RPMI7951 (cell line): ENCODE measurements at places on chromosomes 7 and 10. TPM values are rescaled to one million over a fixed set of nuclear protein-coding genes. Genes with fewer than 3 reads are reported as not detected.
A peak's percentile ranks its signal among the peaks of the same experiment; 100 is the strongest.

Gene TSPAN15
- total RNA-seq = 23.1 and 29.2 TPM in 2 replicates

Gene TSPAN12
- 2.3 and 2.9 TPM in 2 replicates for total RNA-seq

Gene ZNF239
- total RNA-seq = 2.2 and 2.4 TPM in 2 replicates

Gene PRKG1
- 0.12 TPM in 1 of 2 replicates, not detected in the other for total RNA-seq

Gene TFEC
- under 0.01 TPM in 1 of 2 replicates, not detected in the other for total RNA-seq

Gene SPDYE9
- not detected in 2 replicates for total RNA-seq

Gene TMEM273
- total RNA-seq = not detected in 2 replicates

Gene NANOS1
- 1.1 and 1.6 TPM in 2 replicates for total RNA-seq

Gene RPEL1
- 0.10 and 0.12 TPM in 2 replicates for total RNA-seq

Gene OIT3
- not detected in 2 replicates for total RNA-seq

Gene EVX1
- not detected in 2 replicates for total RNA-seq

- DNase-seq = no peak
Observed at GRCh38 chr10:11679946-11680345, 62.2 kb upstream of the ECHDC3 start.

- DNase-seq = no peak
Observed at GRCh38 chr10:50572017-50572491, 51.7 kb downstream of the SGMS1 start.

DNA sequence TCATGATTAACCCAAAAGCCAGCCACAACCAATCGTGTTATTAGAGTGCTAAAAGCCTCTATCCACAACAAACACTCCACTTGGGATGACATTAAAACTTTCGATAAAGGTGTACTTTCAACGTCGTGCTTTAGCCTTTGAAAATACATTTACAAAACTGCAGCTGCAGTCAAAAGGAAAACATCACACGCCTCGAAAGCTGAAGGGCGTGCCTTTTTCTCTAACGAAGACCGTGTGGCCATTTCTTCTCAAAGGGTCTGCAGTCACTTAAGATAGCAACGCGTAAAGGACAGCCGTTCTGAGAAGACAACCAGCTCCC, 1.1 kb downstream of the ARHGAP12 start:
- DNase-seq = no peak

DNA sequence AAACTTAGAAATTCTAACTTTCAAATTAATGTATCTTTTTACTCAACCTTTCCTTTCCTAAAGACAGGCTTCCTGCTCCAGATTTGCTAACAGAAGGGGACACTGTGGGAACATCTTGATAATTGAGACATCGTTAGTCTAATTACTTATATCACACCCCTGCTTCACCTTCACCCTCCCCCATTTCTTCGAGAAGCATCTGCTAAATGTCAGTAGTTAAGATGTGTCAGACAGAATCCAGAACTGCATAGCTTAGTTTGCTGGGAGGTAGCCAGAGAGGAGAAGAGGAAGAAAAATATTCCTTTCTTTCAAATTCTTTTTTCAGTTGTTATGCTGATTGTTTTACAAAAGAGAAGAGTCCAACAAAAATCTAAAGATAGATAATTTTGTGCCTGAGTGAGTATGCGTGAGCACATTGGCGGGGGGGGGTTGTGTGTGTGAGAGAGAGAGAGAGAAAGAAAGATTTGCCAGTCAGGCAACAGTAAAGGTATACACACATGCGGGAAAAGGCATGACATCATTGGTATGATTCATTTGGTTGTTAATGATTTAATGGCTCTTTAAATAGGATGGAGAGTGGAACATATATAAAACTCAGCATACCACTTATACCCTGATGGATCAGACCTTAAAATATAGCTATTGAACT, 192.4 kb downstream of the PTN start:
- peak; percentile 49 for DNase-seq

DNA sequence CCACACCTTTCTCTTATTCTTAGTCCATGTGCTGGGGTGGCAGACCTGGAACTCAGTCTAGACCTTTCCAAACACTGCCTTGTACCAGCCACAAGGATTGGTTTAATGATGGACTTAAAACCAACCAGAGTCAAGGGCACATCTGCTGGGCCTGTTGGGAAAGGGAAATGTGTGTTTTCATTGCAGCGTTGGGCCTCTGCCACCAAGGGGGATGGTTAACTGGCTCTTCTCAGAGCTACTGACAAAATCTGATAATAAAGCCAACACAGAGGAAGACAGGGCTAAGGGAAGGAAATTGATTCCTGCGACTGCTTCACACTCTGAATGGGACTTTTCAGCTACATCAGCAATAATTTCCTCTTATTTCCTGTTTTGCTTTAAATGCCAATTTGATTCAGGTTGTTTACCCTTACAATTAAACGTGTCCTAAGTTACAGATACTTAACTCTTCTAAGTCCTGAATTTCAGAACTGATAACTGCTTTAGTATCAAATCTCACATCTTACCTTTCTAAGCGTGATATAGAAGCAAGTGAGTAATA, 68.4 kb upstream of the MALRD1 start:
- DNase-seq = no peak

GRCh38 chr7:34916267-34916666, 121.0 kb downstream of the DPY19L1 start:
- DNase-seq = no peak

GRCh38 chr10:59926086-59926485, 19.7 kb upstream of the CCDC6 start:
- no peak for DNase-seq

GRCh38 chr10:117094856-117095255, 43.2 kb downstream of the VAX1 start:
- no peak for DNase-seq

DNA sequence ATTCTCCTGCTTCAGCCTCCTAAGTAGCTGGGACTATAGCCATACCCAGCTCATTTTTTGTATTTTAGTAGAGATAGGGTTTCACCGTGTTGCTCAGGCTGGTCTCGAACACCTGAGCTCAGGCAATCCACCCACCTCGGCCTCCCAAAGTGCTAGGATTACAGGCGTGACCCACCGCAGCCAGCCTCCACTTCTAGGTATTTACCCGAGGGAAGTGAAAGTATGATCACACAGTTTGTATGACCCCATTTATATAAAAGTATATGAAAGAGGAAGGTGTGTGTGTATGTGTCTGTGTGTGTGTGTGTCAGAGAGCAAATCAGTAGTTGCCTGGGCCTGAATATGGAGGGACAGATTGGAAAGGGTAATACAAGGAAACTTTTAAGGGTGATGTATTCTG, 2.0 kb upstream of the PURB start:
- no peak for DNase-seq

DNA sequence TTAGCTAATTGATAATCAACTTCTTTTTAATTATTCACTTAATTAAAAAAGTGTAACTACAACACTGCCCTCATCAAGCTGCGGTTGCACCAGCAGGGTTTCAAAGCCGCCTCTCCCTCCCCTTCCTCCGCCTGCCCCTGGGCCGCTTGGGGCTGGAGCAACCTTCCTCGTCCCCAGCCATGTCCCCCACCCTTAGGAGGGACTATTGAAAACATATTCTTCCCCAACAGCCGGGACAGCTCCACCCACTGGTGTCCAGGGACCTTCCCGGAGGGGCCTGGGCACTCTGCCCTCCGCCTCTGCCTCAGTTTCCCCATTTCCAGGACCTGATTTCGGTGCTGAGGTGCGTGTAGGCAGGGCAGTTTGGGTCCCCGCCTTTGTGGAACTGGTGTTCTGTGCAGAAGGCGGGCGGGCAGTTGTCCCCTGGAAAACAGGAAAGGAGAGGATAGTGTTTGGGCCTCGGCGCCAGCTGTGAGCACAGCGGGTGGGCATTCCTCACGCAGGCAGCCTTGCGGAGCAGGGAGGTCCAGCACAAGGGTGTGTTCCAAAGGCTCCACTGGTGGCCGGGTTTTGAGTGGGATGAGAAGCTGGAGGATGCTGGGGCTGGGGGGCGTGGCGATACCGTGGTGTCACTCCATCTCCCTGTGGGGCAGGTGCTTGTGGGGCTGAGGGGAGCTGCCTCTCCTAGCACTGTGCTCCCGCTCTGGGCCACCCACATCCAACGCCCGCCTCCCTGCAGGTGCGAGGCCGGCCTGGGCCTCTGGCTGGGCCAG, 15.7 kb downstream of the UNCX start:
- DNase-seq = no peak

DNA sequence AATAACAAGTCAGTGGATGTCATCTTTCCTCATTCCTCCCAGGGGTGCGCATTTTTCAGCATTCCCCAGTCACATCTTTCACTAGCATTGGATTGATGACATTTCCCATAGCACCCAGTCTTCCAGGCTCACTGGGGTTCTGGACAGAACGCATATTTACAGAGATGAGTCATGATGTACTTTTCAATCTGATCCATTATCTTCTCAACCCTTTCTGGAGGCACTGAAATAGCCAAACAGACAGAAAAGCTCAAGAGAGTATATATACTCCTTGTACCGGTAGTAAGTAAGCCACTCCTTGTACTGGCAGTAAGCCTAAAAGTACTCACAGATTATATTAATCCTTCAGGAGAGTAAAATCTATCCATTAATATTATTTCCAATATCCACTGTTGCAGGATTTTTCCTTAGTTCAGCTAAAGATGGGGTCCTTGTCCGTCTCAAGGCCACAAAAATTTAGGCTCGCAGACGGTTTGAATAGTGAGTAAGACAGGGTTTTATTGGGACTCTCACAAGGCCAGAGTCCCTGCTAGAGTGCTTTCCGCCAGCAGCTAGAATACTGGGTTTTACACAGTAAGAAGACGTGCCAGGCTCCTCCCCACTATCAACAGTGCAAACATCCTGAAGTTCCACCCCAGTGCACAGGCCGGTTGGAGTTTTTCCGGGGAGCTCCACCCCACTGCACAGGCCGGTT, 60.8 kb downstream of the MDH2 start:
- peak; percentile 7 for DNase-seq

DNA sequence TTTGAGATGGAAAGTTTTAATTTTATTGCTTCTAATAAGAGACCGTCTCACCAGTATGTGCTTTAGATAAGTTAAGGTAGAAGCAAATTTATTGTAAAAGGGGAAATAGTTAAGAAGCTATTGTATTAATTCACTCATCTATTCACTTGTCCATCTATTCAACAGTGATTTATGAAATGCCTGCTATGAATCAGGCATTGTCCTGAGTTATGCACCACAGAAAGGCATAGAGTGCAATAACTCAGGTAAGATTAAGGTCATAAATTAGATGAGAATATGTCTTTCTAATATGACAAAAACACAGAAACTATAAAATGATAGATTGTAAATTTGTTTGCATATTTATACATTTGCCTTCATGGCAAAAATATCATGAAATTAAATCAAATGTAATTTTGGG, 379.3 kb upstream of the PCDH15 start:
- DNase-seq = no peak

GRCh38 chr7:39333701-39334100, 232.5 kb upstream of the YAE1 start:
- DNase-seq = no peak

GRCh38 chr7:127876393-127876792, 154.8 kb downstream of the LRRC4 start:
- peak; percentile 18 for DNase-seq

DNA sequence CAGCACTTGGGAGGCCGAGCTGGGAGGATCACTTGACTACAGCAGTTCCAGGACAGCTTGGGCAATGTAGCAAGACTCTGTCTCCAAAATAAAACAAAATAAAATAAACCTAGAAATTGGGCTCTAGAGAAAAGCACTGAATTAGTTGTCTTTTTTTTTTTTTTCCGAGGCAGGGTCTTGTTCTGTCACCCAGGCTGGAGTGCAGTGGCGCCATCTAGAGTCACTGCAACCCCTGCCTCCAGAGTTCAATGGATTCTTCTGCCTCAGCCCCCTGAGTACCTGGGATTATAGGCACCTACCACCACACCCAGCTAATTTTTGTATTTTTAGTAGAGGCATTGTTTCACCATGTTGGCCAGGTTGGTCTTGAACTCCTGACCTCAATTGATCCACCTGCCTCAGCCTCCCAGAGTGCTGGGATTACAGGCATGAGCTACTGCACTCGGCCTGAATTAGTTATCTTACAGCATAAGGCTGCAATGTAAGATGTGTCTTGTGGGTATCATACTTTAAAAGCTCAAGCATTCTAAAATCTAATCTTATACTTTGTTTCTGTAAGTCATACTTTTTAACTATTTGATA, 12.8 kb downstream of the MEIG1 start:
- DNase-seq = peak; percentile 21

GRCh38 chr10:76010703-76011102, 579.3 kb downstream of the LRMDA start:
- DNase-seq = peak; percentile 4

DNA sequence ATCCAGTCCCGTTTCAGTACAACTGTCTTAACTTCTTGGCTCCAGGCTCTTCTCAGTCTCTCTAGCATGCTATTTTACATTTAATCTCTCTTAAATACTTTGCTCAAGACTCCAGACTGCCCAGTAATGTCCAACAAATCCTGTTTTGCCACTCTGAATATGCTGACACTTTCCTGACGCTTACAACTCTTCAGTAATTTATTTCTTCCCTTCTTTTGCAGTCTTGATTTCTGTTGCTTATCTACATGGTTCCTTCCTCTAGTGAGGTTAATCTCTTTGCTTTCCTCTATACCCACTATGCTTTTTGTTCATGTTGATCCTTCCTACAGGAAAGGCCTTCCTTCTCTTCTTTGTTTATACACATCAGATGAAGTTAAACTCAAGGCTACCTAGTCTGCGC, 23.7 kb downstream of the UMAD1 start:
- DNase-seq = no peak

DNA sequence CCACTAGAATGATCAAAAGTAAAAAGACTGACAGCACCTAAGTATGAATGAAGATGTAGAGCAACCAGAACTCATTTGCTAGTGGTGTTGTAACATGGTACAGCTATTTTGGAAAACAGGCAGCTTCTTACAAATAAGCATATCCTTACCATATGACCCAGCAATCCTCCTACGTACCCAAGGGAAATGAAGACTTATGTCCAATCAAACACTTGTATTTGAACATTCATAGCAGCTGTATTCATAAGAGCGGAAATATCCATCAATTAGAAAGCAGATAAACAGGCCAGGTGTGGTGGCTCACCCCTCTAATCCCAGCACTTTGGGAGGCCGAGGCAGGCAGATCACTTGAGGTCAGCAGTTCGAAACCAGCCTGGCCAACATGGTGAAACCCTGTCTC, 53.0 kb downstream of the KLRG2 start:
- no peak for DNase-seq

- no peak for DNase-seq
Observed at GRCh38 chr7:25206765-25207164, 21.5 kb downstream of the NPVF start.

GRCh38 chr7:2663121-2663886, 24.7 kb upstream of the AMZ1 start:
- no peak for DNase-seq

GRCh38 chr7:21500117-21500832, 42.6 kb upstream of the DNAH11 start:
- no peak for DNase-seq

- no peak for DNase-seq
Observed at GRCh38 chr7:122556873-122557542, 141.9 kb downstream of the RNF133 start.
